ENCODE measurements at places on chromosomes 3 and 15.

- no peak for DNase-seq
These were observed 67.8 kb downstream of the FMN1 start for GRCh38 chr15:33126559-33127290.

DNA sequence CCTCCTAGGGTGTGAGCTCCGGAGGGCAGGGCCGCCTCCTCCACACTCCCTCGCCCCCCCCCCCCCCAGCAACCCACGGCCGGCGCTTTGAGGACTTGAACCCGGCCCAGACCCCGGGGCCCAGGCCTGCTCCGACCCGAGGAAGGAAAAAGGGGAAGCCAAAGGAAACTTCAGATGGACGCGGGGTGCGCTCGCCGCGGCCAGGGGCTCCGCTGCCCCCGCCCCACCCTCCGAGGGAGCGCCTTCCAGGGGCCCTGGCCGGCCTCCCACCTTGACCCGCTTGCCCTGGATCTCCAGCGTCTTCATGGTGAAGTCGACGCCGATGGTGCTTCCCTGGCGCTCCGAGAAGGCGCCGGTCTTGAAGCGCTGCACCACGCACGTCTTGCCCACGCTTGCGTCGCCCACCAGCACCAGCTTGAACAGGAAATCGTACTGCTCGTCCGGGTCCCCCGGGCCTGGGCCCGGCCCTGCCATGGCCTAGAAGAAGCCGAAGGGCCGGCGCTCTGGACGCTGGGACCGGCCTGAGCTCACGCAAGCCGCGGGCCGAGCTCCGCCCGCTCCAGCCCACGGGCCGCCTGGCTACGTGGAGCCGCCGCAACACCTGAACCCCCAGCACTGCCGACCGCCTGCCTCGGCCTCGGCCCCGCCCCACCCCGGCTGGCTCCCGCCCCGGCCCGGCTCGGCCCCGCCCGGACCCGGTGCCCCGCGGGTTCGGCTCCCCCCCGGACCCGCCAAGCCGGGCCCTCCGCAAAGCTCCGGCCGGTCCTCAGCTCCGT, 400 bp downstream of the RAB43 start:
- peak; percentile 42 for DNase-seq

DNA sequence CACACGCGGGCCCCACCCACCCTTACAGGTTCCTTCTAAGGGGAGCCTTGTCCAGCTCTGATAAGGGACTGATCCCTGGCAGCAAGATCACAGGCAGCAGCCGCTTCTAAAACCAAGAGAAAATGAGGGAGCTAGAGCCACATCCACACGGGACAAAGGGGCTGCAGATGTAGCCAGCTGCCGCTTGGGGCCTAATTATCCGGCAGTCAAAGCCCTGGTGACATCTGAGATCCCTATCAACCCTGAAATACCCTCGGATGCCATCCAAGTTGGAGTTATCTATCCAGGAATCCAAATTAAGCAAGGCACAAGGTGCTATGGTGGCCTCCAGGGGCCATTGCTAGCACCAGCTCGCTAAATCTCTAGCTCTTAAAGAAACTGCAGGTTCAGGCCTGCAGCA, 248.3 kb downstream of the VPS13C start:
- no peak for DNase-seq

- DNase-seq: no peak
These were observed 52.6 kb downstream of the NMD3 start for GRCh38 chr3:161273589-161274218.

- no peak for DNase-seq
These were observed 61.9 kb downstream of the GOLGA6L7 start for GRCh38 chr15:28786521-28786920.

DNA sequence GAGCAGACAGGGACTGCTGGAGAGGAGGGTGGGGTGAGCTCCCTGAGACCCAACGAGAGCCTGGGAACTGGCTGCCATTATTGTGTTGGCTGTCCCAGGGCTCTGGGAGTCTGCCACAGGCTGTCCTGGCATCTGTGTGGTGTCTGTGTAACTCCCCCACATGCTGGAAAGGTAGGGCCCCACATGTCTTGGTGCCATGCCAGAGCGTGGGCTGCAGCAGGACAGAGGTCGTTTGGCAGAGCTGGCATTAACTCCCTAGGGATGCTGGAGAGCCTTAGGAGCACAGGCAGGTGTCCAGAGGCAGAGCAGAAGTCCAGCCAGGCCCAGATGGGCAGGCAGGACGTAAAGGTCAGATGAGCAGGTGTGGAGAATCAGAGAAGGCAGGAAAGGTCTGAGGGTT, 9.7 kb downstream of the TIMP4 start:
- no peak for DNase-seq

- no peak for DNase-seq
These were observed 14.6 kb downstream of the LRIG1 start for GRCh38 chr3:66486202-66486601.

DNA sequence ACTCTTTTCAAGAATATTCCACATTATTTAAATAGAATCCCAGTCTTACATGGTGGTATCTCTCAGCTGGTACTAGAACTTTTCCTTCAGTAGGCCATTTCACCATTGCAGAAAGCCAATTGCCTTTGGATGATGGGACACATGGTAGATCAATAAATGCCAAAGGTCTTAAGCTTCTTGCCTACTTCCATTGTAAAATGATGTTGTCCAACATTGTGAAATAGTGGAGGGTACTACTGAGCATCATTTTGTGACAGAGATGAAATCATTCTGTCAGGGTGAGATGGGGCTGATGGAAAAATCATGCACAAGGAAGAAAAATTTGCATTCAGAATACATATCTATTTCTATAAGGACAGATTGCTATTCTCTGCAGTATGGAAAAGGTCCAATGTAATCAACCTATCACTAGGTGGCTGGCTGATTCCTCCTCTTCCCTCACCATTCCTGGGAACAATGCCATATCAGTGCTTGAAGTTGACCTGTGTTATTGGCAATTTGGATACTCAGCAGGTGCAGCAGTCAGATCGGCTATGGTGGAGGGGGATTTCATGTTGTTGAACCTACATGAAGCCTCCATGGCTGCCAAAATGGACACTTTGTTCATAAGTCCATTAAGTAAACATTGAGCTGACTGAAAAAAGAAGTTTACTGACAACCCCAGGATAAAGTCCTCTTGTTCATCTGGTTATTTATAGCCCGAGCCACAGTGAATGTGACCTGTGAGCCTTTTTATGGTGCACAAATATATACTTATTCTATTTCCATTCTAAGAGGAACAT, 596.9 kb upstream of the ARPP21 start:
- no peak for DNase-seq

GRCh38 chr3:138124706-138125355, 7.4 kb downstream of the A4GNT start:
- no peak for DNase-seq

- DNase-seq: no peak
These were observed 135.2 kb upstream of the CTNNB1 start for GRCh38 chr3:41064070-41064469.

- no peak for DNase-seq
These were observed 78.4 kb upstream of the RASGRF1 start for GRCh38 chr15:79168922-79169456.

DNA sequence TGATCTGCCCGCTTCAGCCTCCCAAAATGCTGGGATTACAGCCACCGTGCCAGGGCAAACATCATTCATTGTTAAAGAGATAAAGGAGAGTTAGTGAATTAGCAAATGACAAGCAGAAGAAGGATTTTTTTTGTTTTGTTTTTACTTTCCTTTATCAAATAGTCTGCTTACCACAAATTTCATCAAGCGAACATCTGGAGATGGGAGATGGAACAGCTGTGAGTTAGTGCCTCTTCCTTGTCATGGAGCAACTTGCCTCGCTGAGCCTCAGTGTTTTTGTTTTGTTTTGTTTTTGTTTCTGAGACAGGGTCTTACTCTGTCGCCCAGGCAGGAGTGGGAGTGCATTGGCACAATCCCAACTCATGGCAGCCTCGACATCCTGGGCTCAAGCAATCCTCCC, 15.9 kb downstream of the ZNF860 start:
- no peak for DNase-seq

DNA sequence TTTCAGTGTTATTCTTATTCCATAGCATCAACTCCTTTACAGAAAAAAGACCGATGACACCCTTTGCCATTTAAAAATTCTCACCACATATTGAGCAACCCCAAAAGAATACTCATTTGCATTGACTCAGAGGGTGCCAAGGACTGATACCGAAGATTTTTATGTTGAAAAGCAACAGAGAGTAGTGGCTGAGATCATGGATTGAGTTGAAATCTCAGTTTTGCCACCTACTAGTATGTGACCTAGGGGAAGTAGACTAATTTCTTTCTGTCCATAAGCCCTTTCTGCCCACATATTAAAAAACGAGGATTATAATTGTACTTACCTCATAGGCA, 313.9 kb upstream of the SATB1 start:
- no peak for DNase-seq

DNA sequence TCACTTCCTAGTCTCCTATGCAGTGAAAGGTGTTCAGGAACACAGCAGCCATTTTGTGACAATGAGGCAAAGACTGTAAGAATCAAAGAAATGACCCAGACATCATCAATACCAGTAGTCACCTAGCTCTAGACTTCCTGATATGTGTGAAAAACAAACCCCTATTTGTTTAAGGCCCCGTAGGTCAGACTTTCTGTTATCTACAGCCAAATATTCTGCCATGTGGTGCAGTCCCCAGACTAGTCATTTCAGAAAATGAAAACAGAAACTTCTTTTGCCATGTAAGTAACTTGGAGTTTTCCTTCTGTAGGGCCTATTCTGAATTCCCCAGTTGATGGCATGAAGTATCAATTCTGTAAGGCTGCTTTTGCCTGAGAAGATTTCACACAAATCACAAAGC, 181.7 kb upstream of the SNTN start:
- no peak for DNase-seq

DNA sequence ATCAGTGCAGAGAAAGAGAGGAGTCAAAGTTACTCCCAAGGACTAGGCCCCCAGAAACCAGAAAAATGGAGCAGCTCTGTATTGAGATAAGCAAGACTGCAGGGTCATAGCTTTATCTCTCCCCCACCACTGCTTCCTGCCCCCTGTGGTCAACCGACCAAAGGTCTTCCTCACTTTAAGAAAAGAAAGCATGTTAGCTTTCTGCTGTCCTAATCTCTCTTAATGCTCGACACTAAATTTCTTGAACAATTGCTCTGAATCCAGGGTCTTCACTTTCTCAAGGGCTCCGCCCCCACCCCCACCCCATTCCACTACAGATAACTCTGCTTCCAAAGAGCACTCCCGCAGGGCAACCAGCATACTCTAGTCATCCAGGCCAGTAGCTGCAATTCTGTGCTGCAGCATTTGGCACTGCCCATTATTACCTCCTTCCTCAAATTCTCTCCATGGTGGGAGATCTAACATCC, 31.9 kb downstream of the TNIK start:
- DNase-seq: no peak

- DNase-seq: no peak
These were observed 18.1 kb downstream of the GBE1 start for GRCh38 chr3:81743096-81744025.

DNA sequence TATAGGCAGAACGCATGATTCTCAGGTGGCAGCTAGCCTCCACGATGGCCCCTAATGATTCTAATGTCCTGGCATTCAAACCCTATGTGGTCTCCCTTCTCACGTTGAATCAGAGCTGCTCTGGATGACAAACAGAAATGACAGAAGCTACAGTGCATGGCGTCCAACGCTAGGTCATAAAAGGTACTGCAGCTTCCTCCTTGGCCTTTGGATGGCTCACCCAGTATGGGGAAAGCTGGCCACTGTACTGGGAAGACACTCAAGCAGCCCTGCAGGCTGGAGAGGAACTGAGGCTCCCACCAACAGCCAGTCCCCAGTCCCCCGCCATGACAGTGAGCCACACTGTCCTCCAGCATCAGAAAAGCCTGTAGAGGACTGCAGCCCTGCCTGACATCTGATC, 286.3 kb downstream of the FAM43A start:
- DNase-seq: no peak

GRCh38 chr15:35062738-35063099, 22.4 kb downstream of the NANOGP8 start:
- no peak for DNase-seq

DNA sequence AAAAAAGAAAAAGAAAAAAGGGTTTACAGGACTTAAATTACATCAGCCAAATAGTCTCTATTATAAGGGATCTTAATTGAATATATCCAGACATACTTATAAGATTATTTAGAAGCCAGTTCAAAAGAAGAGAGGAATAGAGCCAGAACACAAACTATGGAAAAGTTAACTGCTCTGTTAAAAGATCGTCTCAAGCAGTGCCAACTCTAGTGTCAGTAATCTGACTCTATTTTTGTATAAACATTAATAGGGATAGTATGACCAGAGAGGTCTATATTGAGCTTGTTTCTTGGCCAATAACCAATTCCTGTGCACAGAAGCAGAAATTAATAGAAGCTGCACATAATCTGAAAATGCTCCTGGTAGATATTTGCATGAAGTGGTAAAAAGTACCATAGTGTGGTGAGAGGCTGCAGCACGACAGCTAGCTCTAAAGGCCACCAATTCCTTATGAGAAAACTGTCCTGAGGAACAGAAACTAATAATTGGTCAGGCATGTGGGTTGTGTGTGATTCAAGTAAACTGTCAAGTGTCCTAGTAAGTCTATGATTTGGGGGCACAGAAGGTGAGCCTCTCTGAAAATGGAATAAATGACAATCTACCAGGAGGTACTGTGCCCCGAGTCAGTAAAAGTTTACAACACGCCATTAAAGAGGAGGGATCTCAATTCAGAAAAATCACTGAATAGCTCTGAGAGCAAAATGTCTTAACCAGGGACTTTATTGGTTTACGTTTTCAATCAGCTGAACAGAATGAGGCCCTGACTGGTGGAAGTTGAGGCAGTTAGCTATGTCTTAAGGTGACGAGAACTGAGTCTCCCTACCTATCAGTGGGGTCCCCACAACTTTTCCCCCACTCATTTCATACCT, 51.5 kb upstream of the NANOGP8 start:
- DNase-seq: peak; percentile 25

- no peak for DNase-seq
These were observed 61.9 kb upstream of the NR2F2 start for GRCh38 chr15:96268442-96269204.

GRCh38 chr3:48966367-48966766, 23.7 kb upstream of the P4HTM start:
- DNase-seq: no peak

- DNase-seq: no peak
These were observed 32.7 kb upstream of the CD96 start for GRCh38 chr3:111509308-111509707.

- no peak for DNase-seq
These were observed 8.7 kb upstream of the ST6GAL1 start for GRCh38 chr3:186921578-186921977.
